ENCODE measurements at places on chromosomes 2 and 18. TPM values are rescaled to one million over a fixed set of nuclear protein-coding genes. Genes with fewer than 3 reads are reported as not detected.

DNA sequence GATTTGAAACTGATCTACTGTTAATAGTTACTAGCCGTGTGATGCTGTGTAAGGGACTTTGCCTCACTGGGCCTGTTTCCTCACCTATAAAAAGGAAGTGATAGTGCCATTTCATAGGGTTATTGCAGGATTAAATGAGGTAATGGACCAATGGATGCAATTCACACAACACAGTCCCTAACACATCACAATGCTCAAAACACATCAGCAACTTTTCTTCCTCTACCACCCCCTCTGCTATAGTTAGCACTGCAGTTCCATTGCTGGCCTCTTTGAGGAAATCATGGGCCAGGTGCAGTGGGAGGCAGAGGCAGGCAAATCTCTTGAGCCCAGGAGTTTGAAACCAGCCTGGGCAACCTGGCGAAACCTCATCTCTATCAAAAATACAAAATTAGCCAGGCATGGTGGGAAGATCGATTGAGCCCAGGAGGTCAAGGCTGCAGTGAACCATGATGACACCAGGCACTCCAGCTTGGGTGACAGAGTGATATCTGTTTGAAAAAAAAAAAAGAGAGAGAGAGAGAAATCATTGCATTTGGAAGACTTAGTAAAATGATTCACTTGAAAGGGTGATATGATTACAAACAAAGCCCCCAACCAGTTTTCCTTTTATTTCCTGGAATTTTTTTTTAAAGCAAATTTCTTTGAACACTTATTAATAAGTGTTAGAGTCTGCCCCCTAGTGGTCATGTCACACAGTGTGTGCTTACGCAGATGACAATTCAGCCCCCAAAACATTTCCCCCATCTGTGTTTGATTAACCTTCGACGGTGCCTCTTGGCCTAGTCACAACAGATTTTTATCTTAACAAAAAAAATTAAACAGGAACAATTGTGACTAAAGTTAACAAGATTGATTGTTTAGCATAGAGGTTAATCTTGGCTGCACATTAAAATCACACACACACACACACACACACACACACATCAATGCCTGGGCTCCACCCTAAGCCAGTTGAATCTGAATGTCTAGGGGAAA lies 88.6 kb upstream of the BCL11A start:
- H3K4me1 ChIP-seq: no peaks in the 10 kb centered on the region
- no peak overlapping the region for H3K27ac ChIP-seq
- DNase-seq: peak; percentile 13
- no peaks in the 10 kb centered on the region for H3K36me3 ChIP-seq
- H3K4me3 ChIP-seq: no peak overlapping the region

- H3K4me3 ChIP-seq: no peak overlapping the region
- DNase-seq: no peak
- no peak overlapping the region for H3K27ac ChIP-seq
- H3K36me3 ChIP-seq: no peaks in the 10 kb centered on the region
- no peaks in the 10 kb centered on the region for H3K27me3 ChIP-seq
Measured at GRCh38 chr2:227125506-227125905, 38.5 kb downstream of the COL4A4 start.

GRCh38 chr2:152223977-152224376 lies 48.4 kb upstream of the STAM2 start:
- DNase-seq: no peak
- peaks cover 9% of the 10 kb centered on the region for H3K4me1 ChIP-seq
- H3K36me3 ChIP-seq: no peaks in the 10 kb centered on the region
- no peak overlapping the region for H3K4me3 ChIP-seq
- peak overlapping the region; percentile 18 for H3K27ac ChIP-seq
- no peaks in the 10 kb centered on the region for H3K27me3 ChIP-seq

- H3K36me3 ChIP-seq: no peaks in the 10 kb centered on the region
- H3K27me3 ChIP-seq: no peaks in the 10 kb centered on the region
- no peaks in the 10 kb centered on the region for H3K4me1 ChIP-seq
- peak overlapping the region; percentile 28 for H3K4me3 ChIP-seq
- DNase-seq: peak; percentile 24
Measured at GRCh38 chr2:33134086-33134771, 187.5 kb downstream of the LTBP1 start.

GRCh38 chr2:24926602-24927252 lies 6.7 kb upstream of the ADCY3 start:
- no peak overlapping the region for H3K4me3 ChIP-seq
- no peaks in the 10 kb centered on the region for H3K27me3 ChIP-seq
- DNase-seq: peak; percentile 32

GRCh38 chr18:34039611-34040010 lies 185.1 kb downstream of the NOL4 start:
- no peaks in the 10 kb centered on the region for H3K36me3 ChIP-seq
- no peaks in the 10 kb centered on the region for H3K27me3 ChIP-seq

DNA sequence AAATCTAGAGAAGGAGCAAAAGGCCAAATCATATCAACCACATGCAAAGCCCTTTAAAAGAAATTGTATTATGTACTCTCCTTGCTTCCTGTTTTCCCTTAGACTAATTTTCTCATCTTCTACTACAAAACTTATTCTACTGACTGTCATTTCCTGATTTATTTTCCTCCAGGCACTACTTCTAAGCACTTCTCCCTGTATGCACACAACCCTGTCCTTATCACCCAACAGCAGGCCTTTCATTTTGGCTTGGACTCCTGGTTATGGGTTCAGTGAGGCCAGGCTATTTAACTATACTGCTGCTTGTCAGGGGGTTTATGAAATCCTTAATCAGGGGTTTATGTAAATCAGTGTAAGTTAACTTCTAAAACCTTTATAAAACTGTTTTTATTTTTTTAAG lies 205.1 kb upstream of the FAM98A start:
- DNase-seq: no peak
- no peak overlapping the region for H3K27ac ChIP-seq
- H3K36me3 ChIP-seq: no peaks in the 10 kb centered on the region
- no peaks in the 10 kb centered on the region for H3K27me3 ChIP-seq
- no peak overlapping the region for H3K4me3 ChIP-seq

DNA sequence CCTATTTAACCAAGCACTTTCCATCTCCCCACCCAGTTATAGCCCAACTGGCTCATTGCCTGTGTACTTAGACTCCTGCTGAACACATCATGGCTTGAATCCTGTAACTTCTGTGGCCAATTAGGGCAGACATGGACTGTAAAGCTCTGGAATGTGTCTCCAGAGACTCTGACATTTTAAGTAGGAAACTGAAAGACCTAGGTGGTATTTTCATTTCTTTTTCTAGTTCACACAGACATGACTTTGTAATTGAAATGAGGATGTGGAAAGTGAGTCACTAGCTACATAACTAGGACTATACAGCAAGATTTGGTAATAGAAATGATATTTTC lies 12.2 kb downstream of the DOK1 start:
- no peak overlapping the region for H3K27ac ChIP-seq
- no peaks in the 10 kb centered on the region for H3K36me3 ChIP-seq
- no peak overlapping the region for H3K4me3 ChIP-seq
- H3K27me3 ChIP-seq: no peaks in the 10 kb centered on the region

- H3K4me3 ChIP-seq: no peak overlapping the region
- no peak overlapping the region for H3K27ac ChIP-seq
- no peaks in the 10 kb centered on the region for H3K4me1 ChIP-seq
- H3K27me3 ChIP-seq: no peaks in the 10 kb centered on the region
- no peaks in the 10 kb centered on the region for H3K36me3 ChIP-seq
- no peak for DNase-seq
Measured at GRCh38 chr18:49137093-49137492, 186.3 kb upstream of the SMAD7 start.

- H3K4me3 ChIP-seq: peak overlapping the region; percentile 11
- H3K27me3 ChIP-seq: peaks cover 10% of the 10 kb centered on the region
- peak overlapping the region; percentile 39 for H3K27ac ChIP-seq
- DNase-seq: peak; percentile 36
- H3K36me3 ChIP-seq: no peaks in the 10 kb centered on the region
- H3K4me1 ChIP-seq: no peaks in the 10 kb centered on the region
Measured at GRCh38 chr2:71545572-71546274, 92.4 kb downstream of the DYSF start.

GRCh38 chr2:193935114-193935513 lies 1721.9 kb upstream of the SLC39A10 start:
- no peak for DNase-seq
- H3K4me3 ChIP-seq: no peak overlapping the region
- no peaks in the 10 kb centered on the region for H3K4me1 ChIP-seq
- H3K36me3 ChIP-seq: no peaks in the 10 kb centered on the region
- no peak overlapping the region for H3K27ac ChIP-seq

DNA sequence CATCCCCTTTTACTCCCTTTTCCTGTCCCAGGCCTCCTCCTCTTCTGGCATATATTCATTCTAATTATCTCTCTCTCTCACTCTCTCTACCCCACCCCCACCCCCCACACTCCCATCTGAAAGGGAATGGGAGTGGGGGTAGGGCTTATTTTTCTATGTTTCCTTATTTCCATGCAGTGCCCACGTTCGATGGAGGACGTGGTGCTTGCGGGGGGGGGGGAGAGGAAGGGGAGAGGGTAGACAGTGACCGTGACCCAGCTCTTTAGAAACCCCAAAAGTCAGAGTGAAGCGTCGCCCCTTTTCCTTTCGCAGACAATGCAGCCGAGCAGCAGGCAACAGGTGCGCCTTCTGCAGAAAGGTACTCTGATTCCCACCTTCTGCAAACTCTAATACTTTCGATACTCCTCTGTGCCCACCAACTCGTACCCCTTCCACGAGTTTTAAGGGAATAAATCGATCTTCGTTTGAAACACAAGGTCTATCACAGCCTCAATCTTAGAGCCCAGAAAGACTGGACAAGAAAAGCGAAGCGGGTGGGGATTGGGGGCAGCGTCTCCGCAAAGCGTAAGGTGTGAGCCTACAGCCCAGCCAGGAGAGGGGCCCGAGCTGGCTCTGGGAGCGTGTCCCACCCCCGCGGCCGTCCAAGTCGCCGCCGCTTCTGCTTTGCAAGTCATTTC lies 891 bp upstream of the NR4A2 start:
- no peaks in the 10 kb centered on the region for H3K36me3 ChIP-seq
- peaks cover 27% of the 10 kb centered on the region for H3K4me1 ChIP-seq
- H3K27ac ChIP-seq: peak overlapping the region; percentile 100
- DNase-seq: no peak
- peak overlapping the region; percentile 67 for H3K4me3 ChIP-seq
- H3K27me3 ChIP-seq: peaks cover 6% of the 10 kb centered on the region

DNA sequence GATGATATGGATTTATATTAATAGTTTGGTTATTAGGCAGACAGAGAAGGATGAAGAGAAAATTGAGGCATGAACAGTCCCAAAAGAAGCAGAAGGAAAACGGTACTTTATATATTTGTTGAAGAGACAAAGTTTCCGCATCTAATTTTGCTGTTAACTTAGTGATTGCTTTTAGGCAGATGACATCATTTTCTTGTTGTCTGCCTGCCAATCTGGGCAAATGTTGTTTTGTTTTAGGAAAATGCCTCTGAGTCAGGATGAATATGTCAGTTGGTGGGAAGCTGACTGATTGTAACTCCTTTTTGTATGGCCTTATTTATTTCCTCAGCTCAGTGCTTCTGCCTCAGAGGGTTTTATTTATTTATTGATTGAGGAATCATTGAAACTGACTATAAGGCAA lies 52.5 kb upstream of the CAVIN2 start:
- H3K4me1 ChIP-seq: no peaks in the 10 kb centered on the region
- H3K36me3 ChIP-seq: no peaks in the 10 kb centered on the region
- H3K4me3 ChIP-seq: no peak overlapping the region

- H3K36me3 ChIP-seq: no peaks in the 10 kb centered on the region
- no peaks in the 10 kb centered on the region for H3K27me3 ChIP-seq
- no peak overlapping the region for H3K27ac ChIP-seq
- no peak overlapping the region for H3K4me3 ChIP-seq
- DNase-seq: no peak
Measured at GRCh38 chr2:120600786-120601185, 134.9 kb upstream of the GLI2 start.

TGFA gene
- total RNA-seq: 51.3 TPM

DSC3 gene
- total RNA-seq: 0.14 TPM

NTSR2 gene
- not detected for total RNA-seq

MAP4K4 gene
- total RNA-seq: 25.5 TPM

IL36RN gene
- total RNA-seq: not detected
